ENCODE measurements at places on chromosomes 4 and X. TPM values are rescaled to one million over a fixed set of nuclear protein-coding genes. Genes with fewer than 3 reads are reported as not detected.

Gene POLN
- total RNA-seq = 2.8 TPM

Gene TMPRSS11B
- 1.4 TPM for total RNA-seq

Gene ARHGAP36
- total RNA-seq = not detected

Gene DUSP9
- under 0.01 TPM for total RNA-seq

Gene PNMA6E
- total RNA-seq = not detected

Gene TLR7
- under 0.01 TPM for total RNA-seq

Gene FDCSP
- not detected for total RNA-seq

Gene PPEF2
- under 0.01 TPM for total RNA-seq

Gene SHISA3
- total RNA-seq = not detected

Gene OPN1MW
- not detected for total RNA-seq

Gene PROM1
- not detected for total RNA-seq

Gene NR0B1
- not detected for total RNA-seq

Gene MAGED4
- 115 TPM for total RNA-seq

Gene TCEAL7
- total RNA-seq = 10.6 TPM

Gene TBC1D14
- 58.1 TPM for total RNA-seq

Gene CDS1
- 22.9 TPM for total RNA-seq

Gene ASB11
- not detected for total RNA-seq

Gene LETM1
- 65.3 TPM for total RNA-seq

Gene AMOT
- 221 TPM for total RNA-seq

Gene DCLK2
- 0.39 TPM for total RNA-seq

Gene MAOA
- 50.3 TPM for total RNA-seq

Gene TMPRSS11F
- total RNA-seq = 0.76 TPM

Gene CT45A1
- total RNA-seq = not detected

Gene HSD17B13
- total RNA-seq = not detected

Gene ADH1A
- not detected for total RNA-seq

Gene ZNF185
- 36.5 TPM for total RNA-seq

Gene ZNF732
- 2.0 TPM for total RNA-seq

Gene RAPGEF2
- total RNA-seq = 56.5 TPM

Gene SLC38A5
- total RNA-seq = 65.6 TPM

Gene MAN2B2
- total RNA-seq = 30.8 TPM

Gene CTAG1A
- total RNA-seq = not detected

Gene TEC
- 0.39 TPM for total RNA-seq

Gene RENBP
- under 0.01 TPM for total RNA-seq

Gene ADAM29
- total RNA-seq = not detected

Gene MAGEA8
- total RNA-seq = not detected

Gene TMSB15B
- 7.9 TPM for total RNA-seq

Gene ATP10D
- total RNA-seq = 65.5 TPM

Gene TNIP2
- total RNA-seq = 45.9 TPM

Gene FAM184B
- under 0.01 TPM for total RNA-seq

Gene STAG2
- total RNA-seq = 53.6 TPM

Gene ELF4
- 42.4 TPM for total RNA-seq

Gene GAGE12E
- not detected for total RNA-seq

Gene NAA10
- total RNA-seq = 32.6 TPM

Gene GAGE13
- total RNA-seq = not detected

Gene MRPS18C
- total RNA-seq = 19.8 TPM

Gene NPNT
- 0.22 TPM for total RNA-seq

Gene KLHL5
- 10.0 TPM for total RNA-seq

Gene NUP54
- total RNA-seq = 41.2 TPM

Gene SYP
- total RNA-seq = not detected

Gene FREM3
- not detected for total RNA-seq
